ENCODE measurements at places on chromosomes 7 and 10. TPM values are rescaled to one million over a fixed set of nuclear protein-coding genes. Genes with fewer than 3 reads are reported as not detected.

GRCh38 chr7:71772779-71773178, 639.4 kb downstream of the CALN1 start:
- no peak for DNase-seq

Gene LIPJ
- under 0.01 TPM for total RNA-seq

DNA sequence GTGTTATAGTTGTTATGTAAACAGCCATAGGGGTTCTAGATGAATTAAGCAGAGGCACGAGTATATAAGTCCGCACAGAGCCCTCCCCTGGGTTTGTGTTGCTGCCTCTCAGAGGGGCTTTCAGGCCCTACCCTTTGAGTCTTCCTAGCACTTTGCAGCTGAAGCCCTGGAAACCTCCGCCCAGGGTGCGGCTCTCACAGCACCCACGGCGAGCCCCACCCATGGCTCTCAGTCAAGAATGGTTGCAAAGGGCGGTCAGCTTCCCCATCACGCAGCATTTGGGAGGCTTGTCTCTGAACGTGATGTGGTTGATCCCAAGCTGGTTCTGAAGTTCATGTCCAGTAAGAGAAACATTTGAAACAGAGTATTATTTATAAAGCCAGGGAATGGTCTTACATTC, 18.8 kb upstream of the INSIG1 start:
- no peak for DNase-seq

DNA sequence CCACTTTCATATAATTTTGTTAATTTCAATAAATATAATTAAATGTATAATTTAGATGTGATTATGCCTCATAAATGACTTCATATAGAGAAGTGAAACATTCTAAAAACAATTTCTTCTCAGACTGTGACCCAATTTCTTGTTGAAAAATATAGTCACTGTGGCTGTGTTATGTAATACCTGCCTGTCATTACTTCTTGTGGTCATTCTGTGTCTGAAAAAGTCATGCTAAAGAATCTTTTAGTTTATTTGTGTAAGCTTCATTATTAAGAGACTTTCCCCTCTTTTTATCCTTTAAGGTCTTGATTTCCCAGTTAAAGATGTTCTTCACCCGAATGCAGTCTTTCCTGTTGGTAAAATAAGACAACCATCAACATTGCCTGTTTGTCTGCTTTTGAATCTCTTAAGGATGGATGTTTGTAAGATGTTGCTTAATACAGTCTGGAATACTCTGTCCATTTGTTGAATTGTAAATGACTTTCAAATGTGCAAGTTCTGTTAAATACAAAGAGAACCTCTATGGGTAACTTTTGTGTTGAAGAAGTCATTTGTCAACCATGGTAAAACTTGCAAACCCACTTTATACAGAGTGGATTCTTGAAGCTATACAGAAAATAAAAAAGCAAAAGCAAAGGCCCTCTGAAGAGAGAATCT, 16.0 kb downstream of the KAT6B start:
- no peak for DNase-seq

DNA sequence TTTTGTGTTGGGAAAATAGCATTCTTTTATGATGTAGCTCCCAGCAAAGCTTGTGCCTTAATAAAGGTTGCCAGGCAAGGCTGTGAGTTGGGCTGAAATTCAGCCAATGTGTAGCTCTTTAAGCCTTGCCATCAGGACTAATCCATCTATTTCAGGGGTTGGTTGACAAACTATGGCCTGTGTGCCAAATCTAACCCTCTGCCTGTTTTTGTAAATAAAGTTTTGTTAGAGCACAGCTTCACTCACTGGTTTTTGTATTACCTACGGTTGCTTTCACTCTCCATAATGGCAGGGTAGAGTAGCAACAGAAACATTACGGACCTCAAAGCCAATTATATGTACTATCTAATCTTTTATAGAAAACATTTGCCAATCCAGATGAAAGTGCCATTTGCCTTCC, 638.1 kb upstream of the POT1 start:
- no peak for DNase-seq

Gene ZNF37A
- total RNA-seq = 8.1 TPM

Gene ACTL6B
- total RNA-seq = not detected

GRCh38 chr7:151232917-151233701, 826 bp downstream of the CHPF2 start:
- DNase-seq = peak; percentile 82

DNA sequence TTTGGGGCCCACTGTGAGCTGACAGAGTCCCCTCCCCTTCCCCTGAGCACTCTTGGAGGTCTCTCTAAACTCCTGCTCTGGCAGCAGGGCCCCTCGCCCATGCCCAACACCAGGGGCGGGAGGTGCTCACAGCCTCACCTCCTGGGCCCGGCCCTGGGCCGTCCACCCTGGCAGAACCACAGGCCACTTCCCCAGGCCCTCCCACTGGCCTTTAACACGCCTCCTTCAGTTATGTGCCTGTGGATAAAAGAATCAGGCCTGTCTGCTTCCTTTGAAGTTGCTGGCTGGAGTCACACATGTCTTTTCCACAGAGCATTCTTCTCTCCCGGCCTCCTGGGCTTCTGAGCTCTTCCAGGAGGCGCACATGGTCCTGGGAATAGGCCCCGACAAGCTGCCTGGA, 10.2 kb downstream of the MYL10 start:
- DNase-seq = peak; percentile 83

DNA sequence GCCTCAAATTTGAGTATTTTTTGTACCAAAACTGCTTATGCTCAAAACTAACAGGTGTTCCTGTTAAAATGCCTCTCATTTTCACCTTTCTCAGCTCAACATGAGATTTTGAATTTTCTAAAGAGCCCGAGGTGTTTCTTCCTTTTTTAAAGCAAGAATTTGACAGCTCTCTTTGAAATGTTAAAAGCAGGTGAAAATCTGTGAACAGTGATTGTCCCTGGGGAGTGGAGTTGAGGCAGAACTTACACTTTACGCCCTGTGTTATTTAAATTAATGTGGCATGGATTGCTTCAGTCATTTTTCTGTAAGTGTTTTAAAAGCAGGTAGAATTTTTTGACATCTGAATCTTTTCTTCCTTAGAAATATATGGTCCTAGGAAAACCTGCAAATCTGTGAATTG, 9.2 kb upstream of the GPR15LG start:
- no peak for DNase-seq

DNA sequence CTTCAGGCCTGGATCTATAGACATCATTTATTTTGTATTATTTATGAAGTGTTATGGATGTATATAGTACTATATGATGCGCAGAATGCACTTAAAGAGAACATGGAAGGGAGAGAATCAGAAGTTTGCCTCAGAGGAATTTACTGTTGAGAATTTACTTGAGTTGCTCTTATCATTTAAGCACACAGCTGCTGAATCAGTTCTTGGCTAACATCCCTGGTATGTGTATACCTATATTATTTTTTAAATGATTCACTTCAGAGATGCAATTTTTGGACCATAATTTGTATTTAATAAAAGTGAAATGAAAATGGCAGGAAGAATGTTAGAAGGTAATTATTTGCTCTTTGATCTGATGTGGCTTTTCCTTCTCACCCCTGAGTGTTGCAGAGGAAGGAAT, 191.6 kb downstream of the BICC1 start:
- no peak for DNase-seq

- DNase-seq = no peak
These were observed 967 bp downstream of the ADARB2 start for GRCh38 chr10:1736144-1736971.

GRCh38 chr7:71095266-71095860, 36.6 kb upstream of the GALNT17 start:
- no peak for DNase-seq

GRCh38 chr7:111173990-111174389, 83.1 kb downstream of the LRRN3 start:
- DNase-seq = no peak

DNA sequence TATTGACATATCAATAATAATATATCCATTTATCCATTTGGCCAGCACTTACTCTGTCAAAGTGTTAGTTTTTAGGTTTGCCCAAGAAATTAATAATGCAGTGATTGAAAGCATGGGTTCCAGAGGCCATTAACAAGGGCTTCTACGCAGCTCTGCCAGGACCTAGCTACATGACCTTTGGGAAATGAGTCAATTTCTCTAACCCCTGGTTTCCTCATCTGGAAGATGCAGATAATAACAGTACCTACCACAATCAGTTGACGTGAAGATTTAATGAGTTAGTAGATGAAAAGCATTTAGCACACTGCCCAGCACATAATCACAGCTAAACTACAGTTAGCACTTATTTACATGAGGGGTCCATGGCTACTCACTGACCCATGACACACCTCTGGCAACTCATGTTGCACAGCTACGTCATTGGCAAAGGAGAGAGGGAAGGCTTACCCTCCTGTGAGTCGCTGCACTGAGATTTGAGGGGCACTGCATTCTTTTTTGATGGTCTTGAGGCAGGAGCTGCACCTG, 263.7 kb downstream of the PLXNA4 start:
- DNase-seq = no peak

Gene BICC1
- total RNA-seq = 28.3 TPM

- no peak for DNase-seq
These were observed 480.8 kb downstream of the RPS24 start for GRCh38 chr10:78514459-78514858.

GRCh38 chr7:73741600-73741999, 3.0 kb upstream of the ABHD11 start:
- no peak for DNase-seq

Gene OR2A7
- not detected for total RNA-seq

- no peak for DNase-seq
These were observed 33.5 kb upstream of the VPS41 start for GRCh38 chr7:38942431-38943051.

DNA sequence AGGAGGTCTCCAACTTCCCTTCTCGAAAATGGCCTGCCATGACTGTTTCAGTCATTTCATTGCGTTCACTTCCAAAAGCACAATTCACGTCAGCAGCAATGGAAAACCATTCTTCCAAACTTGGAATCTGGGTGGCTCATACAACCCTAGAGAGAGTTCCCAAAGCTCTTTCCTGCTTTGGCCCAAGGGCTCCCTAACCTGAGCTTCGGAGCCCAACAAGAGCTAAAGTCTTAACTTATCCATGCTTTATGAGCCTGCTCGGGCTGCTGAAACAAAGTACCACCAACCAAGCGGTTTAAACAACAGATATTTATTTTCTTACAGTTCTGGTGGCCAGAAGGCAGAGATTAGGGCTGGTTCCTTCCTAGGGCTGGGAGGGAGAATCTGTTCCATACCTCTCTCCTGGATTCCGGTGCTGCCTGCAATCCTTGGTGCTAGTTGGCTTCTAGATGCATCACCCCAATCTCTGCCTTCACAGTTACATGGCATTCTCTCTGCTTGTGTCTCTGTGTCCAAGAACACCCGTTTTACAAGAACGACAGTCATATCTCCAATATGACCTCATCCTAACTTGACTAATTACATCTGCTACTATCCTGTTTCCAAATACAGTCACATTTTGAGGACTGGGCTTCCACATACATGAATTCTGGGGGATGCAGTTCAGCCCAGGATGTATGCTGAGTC, 33.5 kb downstream of the CAMK2B start:
- no peak for DNase-seq

DNA sequence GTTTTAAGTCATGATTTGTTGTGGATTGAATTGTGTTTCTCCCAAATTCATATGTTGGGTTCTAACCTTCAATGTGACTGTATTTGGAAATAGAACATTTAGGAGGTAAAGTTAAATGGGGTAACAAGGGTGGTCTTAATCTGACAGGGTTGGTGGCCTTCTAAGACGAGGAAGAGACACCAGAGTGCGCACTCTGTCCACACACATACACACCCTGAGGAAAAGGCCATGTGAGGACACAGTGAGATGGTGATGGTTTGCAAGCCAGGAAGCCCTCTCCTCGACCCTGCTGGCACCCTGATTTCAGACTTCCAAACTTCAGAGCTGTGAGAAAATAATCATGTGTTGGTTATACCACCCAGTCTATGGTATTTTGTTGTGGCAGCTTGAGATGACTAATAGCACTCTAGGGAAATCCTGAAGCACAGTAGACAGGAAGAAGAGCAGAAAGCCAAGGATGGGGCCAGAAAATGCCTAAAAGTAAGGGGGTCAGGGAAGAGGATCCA, 28.0 kb upstream of the SEM1 start:
- no peak for DNase-seq

DNA sequence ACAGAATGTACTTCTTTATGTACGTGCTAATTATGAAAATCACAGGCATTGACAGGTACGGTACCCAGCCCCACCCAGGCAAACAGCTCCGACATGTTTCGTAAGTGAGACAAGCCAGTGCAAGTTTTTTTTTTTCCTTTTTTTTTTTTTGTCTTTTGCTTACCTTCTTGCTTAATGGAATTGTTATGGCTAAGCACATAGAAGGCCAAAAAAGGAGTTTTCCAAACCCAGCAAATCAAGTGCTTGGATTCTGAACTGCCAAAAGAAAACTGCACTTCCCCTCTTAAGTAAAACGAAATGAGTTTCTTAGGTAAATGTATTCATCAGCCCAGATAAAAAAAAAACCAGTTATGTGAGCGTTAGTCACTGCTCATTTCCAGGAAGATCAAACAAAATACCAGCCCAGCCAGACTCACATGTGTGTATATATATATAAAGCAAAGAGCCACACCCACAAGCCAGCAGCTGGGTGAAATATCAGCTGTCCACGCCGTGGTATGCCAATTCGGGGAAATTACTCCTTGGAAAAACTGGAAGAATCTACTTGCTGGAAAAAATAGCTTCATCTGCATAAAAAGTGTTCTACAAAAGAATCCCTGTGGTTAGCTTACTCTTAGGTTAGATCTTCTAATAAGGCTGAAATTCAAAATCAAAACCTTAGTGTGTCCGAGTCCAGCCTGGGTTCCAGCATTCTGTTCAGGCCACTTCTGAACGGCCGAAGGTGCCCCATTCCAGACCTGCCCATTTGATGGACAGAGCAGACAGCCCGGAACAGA, 8.0 kb downstream of the KLF6 start:
- DNase-seq = peak; percentile 98

DNA sequence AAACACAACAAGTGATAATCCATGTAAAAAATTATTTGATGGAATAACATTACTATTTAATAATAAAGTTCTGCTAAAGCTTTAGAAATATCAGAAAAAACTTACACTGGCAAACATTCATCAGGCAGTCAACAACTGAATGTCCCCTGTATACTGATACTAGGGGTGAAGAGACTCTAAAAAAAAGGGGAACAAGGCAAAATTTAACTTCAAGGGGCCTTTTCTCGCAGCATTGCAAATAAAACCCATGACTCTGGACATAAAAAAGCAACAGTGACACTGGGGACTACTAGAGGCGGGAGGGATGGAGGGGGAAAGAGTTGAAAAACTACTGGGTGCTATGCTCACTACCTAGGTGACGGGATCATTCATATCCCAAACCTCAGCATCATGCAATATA, 5.8 kb upstream of the IFRD1 start:
- no peak for DNase-seq

- DNase-seq = no peak
These were observed 426.5 kb upstream of the AKR1E2 start for GRCh38 chr10:4399556-4399955.

GRCh38 chr10:83959328-83959727, 180.0 kb upstream of the GHITM start:
- DNase-seq = no peak

Gene GFRA1
- 0.72 TPM for total RNA-seq

- no peak for DNase-seq
These were observed 47.3 kb upstream of the AUTS2 start for GRCh38 chr7:69550991-69551390.
